ENCODE measurements at places on chromosomes 2 and 18.
A peak's percentile ranks its signal among the peaks of the same experiment; 100 is the strongest.

GRCh38 chr2:199693861-199694260 lies 157.1 kb downstream of the FTCDNL1 start:
- no peak for DNase-seq

DNA sequence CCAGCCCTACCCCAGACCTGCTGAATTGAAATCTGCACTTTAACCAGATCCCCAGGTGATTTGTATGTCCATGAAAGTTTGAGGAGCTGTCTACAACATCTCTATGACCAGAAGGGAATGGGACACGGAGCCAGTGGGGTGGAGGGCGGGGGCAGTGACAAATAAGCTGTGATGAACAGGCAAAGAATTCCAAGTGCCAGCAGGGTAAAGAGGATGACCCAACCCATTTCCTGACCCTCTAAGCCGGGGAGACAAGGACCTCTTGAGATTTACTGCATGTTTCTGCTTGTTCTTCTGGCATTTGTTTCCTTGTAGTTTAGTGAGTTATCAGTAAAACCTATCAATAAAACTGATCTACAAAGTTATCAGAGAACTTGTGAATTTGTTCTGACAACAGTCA lies 8.7 kb downstream of the TET3 start:
- no peak for DNase-seq

DNA sequence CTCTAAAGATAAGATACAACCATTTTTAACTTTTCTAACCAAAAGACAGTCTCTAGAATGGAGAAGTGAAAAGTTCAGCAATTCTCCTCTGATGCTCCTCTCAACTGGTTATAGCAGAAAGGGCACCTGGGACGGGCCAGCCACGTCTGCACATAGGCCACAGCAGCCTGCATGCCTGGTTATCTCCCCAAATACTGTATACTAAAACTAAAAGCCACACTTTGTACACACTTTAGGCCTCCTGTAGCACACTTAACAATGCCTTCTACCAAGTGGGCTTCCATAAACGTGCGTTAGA lies 179.1 kb downstream of the ANKRD44 start:
- no peak for DNase-seq

- no peak for DNase-seq
Observed at GRCh38 chr2:156933645-156934225, 323.8 kb upstream of the GALNT5 start.

DNA sequence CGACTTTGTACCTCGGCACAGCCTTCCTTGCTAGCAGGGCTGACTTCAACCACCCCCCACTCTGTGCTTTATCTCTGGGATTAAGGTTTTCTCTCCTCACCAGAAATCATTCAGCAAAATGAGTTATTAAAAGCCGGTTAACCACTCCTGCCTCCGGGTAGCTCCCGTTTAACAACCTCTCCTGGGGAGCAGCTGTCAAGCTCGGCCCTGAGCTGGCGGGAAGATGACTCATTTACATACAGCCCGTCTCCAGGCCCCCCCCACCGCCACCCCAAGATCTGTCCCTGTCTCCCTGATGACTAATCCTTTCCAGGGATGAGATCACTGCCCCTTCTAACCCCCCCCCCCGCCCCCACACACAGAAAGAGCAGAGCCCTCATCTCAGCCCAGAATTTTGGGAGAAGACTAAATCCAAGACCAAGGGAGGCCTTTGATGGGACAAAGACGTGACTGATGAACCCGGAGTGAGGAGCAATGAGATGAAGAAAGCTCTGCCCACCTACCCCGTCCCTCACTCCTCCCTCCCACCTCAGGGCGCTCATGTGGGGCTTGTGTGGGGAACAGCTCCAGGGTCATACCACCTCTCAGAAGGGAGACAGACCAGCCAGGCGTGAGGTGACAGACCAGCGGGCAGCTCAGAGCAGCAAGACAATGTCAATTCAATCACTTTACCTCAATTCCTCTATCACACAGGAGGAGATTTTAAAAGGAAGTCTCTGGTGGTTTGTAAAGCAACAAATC lies 131.4 kb downstream of the MSH2 start:
- peak; percentile 63 for DNase-seq

DNA sequence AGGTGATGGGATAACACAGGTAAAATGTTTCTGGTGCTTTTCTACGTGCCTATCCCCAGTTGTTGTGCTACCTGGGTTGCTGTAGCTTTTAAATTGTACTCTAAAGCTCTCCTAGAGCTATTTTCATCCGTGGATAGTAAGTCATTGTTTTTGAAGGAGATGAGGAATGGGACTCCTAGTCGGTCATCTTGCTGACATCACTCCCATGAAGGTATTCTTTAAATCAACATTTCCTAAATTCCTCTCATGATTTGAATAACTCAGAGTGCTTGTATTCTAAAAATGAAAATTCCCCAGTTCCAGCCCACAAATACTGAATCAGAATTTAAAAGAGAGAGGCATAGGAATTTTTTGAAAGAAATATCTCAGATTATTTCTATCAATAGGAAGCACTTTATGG lies 44.3 kb downstream of the CCDC148 start:
- DNase-seq, result no peak

- no peak for DNase-seq
Observed at GRCh38 chr2:60106836-60107529, 446.5 kb downstream of the BCL11A start.

DNA sequence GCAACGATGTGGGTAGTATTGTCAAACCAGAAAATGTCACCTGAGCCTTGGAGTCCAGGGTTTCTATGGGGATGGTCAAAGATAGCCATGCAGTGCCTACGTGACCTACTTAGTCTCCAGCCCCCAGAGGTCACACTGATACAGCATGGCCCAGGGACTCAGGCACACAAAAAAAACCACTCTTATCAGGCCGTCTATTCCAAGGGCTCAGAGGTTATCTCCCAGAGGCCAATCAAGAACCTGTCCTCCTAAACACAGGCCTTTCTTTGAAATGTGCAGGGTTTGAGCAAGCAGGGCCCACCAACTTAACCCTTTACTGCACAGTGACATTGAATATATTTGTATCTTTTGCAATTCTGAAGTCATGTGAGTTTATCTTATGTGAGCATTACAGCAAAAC lies 82.7 kb downstream of the MRO start:
- no peak for DNase-seq

DNA sequence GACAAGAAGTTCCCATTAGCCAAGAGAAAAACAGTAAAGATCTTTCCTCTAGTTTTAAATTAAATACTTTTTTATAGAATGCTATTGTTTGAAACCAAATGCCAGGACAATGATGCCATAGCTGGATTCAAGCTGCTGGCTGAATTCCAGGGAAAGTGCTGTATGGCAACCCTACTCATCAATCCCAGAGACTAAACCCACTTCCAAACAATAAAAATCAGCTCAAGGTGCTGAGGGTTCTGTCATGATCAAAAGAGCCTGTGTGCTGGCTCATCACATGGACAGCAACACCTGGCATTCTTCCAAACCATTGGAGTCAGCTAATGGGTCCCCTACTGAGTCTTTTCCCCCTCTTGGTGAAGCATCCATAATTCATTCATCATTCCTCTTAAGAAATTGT lies 53.7 kb upstream of the PARD3B start:
- DNase-seq, result peak; percentile 16

DNA sequence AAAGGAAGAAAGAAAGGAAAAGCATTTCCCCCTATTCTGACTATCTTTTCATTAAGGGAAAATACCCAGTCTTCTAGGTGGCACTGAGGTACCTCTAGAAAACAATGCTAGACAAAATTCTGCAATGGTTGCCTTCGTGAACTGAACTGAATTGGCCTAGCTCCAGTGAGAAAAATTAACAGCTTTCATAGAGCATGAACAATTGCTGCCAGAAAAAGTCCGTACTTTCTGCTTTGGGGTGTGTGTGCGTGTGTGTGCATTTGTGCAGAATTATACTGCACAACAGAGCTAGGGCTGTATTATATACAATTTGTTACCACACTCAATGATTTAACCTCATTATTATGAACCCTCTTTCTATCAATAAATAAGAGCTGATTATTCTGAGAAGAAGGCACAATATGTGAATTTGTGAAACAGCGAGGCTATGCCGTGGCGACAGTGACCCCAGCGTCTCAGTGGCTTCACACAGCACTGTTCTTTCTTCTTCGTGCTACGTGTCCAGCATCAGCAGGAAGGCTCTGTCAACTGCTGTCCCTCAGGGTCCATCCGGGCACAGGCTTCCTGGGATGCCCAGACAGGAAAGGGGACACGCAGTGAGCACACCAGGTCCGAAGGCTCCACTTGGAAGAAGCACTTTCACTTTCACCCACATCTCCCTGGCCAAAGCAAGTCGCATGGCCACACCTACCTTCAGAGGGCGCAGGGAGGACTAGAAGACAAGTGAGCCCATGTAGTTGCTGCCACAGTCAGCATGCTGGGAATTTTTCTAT lies 47.5 kb downstream of the PTGR3 start:
- DNase-seq, result no peak

GRCh38 chr2:172972005-172972619 lies 103.5 kb upstream of the MAP3K20 start:
- peak; percentile 29 for DNase-seq

GRCh38 chr2:105753380-105753779 lies 8.7 kb downstream of the NCK2 start:
- DNase-seq, result no peak

DNA sequence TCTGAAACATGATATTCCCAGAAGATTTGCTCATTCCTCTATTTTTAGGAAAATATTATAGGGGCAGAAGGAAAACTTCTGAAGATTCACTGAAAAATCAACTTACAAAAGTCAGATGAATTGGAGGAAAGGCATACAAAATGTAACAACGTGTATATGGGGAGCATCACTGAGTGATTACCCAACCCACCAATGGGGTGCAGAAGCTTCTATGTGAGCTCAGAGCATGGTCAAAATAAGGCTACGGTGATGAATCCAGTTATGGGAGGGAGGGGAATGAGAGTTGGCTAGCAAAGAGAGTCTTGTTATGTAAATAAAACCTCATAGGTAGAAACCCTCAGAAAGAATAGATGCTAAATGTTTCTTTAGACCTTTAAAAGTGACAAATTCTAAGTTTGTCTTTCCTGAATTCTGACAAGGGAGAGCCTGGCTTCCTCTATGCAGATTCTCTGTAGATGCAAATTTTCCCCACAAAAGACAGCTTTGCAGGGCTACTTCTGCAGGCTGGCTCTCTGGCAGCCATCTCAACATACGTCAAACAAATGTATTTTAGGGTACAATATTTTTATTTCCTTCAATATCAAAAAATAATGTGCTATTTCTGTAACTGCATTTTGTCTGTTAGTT lies 171.4 kb upstream of the NDUFV2 start:
- DNase-seq, result no peak

DNA sequence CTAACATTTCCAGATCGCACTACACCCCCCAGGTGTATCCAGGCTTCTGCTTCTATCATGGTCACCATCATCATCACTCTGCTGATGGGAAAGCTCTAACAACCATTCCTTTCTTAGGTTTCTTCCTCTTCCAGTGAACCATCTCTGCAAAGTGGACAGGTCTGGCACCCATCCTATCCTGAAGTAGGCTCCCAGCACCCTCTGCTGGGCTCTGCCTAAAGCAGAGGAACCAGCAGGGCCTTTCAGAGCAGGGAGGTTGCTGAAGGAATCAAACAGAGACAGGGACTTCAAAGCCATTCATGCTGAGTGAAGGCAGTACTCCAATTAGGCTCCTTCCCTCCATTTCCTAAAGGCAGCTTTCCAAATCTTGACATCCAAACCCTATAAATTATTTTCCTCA lies 27.2 kb upstream of the SATB2 start:
- DNase-seq, result no peak

GRCh38 chr2:172693037-172693436 lies 42.6 kb upstream of the RAPGEF4 start:
- no peak for DNase-seq

GRCh38 chr2:71784734-71785511 lies 331.6 kb downstream of the DYSF start:
- no peak for DNase-seq

DNA sequence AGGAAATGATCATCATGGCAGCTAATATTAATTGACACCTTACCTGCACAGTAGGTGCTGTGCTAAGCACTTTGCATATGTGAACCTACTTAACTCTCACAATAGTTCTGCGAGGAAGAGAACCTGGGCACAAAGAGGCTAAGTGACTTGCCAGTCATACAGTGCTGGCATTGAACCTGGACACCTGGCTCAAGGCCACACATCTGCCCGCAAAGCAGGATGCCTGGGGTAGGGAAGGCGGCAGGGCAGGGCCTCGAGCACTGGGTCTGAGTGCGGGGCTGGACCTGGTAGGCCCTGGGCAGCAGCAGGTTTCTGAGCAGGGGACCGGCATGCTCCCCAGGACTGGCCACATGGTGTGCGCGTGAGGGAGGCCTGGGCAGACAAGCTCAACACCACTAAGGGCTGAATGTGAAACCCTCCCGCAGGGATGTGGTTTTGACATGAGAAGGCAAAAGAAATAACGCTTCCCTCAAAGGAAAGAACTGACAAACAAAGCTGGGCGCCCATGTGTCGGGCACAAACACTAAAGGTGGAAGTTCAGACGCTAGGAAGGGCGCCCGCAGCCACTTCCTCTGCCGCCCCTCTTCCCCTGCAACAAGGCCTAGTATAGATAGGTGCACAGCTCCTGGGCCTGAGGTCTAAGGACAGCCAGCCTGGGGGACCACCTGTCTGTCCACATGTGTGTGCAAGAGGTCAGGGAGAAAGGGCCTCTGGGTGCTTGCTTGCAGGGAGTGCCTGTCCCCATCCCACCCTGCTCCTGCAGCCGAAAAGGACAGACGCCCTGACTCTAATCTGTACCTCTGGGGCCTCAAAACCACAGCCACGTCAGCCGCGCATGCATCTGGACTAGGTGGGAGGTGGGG lies 92.5 kb downstream of the ZFP36L2 start:
- DNase-seq, result no peak

GRCh38 chr2:222142027-222142426 lies 156.8 kb downstream of the PAX3 start:
- DNase-seq, result no peak

GRCh38 chr2:96209011-96209728 lies 543 bp upstream of the STARD7 start:
- no peak for DNase-seq

- no peak for DNase-seq
Observed at GRCh38 chr18:8744038-8744437, 38.7 kb downstream of the MTCL1 start.

DNA sequence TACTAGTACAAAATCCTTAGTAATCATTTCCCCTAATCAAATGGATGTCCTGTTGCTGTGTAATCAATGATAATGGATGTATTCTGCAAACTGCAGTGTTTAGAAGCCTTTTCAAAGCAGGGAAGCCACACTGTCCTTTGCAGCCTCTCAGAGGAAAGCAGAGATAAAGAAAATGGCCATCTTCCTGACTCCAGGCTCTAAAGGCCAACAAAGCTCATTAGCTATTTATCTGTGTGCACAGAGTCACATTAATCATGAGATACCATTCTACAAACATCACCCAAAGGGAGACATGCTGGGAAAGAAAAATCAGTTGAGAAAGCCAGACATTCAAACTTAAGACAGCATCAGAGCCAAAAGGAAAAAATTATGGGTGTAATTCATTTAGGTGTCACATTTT lies 165.0 kb downstream of the RAD51AP2 start:
- no peak for DNase-seq
